ENCODE measurements at places on chromosomes 5 and 9.

DNA sequence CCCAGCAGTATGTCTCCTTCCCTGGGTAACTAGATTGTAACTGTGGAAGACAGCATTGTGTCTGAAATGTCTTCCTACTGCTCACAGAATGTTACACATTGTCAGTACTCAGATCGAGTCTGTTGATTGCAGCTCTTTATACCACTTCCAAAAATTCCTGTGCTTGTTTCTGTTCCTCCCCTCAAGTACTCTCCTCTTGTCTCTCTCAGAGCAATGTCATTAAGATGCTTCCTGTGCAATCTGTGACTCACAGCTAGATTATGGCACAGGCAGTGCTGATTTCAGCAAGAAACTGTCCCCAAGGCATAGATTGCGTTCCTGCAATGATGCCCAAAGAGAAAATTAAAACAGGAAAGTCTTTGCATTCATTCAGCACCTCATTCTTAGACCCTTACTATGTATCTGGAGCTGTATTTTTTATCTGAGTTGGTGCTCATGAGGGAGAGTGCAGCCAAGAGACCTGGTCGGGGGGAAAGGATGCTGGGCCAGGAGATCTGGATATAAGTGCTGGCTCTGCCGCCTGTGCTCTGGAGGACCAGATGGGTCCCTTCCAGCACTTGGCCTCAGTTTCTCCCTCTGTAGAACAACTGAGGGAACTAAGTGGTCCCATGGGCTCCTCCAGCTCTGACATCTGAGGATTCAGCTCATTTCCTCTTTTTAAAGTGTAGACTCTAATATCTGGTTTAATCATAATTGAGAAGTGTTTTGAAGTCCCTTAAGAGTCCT is 40.8 kb upstream of the GNPDA1 start:
- DNase-seq = no peak

DNA sequence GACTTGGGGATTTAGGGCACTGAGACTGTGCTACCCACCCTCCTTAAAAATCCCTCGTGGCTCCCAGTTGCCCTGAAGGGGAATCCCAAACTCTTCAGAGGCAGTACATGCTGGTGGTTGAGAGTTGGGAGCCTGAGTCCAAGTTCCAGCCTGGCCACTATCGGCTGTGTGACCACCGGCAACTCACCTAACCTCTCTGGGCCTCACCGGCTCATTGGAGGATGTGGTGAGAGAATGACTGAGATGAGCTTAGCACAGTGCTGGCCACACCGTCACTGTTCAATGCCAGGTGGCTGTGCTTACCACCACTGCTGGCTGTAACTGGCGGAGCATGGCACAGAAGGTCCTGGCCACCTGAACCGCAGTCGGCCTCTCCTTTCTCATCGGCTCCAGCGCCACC is 200.2 kb downstream of the C9orf50 start:
- no peak for DNase-seq

- no peak for DNase-seq
Measured at GRCh38 chr9:22990349-22990748, 543.7 kb downstream of the DMRTA1 start.

DNA sequence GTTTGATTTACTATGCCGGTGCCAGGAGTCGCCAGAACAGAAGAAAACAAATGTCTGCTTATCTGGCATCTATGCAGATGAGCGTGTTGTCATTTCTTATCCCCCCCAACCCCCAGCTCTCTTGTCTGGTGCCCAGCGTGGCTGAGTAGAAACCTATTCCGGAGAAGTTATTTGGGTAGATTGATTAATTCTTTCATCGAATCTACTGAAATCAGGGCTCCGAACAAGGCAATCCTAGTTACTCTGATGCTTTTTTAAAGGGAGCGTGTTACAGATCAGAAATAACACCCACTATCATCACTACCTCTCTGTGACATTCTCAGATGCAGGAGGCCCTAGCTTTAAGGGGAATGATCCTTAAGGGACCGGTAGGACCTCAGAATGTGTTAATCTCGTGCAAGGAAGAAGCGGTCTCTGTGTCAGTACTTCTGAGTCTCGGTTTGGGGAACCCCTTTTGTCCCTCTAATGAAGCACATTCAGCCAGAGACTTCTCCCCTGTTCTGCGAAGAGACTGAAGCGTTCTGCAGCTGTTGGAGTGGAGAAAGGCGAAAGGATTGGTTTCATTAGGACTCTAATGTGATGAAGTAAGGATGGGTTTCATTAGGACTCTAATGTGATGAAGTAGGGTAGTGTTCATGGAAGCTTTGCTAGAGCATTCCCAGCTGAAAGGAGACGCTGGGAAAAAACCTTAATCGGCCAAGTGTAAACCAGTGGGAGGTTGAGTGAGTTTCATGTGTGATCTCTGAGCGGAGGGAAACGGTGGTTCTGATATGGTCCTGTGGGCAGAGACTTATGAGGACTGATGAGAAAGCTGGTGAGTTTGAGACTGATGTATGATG is 1.5 kb downstream of the PIP5K1B start:
- DNase-seq = no peak

DNA sequence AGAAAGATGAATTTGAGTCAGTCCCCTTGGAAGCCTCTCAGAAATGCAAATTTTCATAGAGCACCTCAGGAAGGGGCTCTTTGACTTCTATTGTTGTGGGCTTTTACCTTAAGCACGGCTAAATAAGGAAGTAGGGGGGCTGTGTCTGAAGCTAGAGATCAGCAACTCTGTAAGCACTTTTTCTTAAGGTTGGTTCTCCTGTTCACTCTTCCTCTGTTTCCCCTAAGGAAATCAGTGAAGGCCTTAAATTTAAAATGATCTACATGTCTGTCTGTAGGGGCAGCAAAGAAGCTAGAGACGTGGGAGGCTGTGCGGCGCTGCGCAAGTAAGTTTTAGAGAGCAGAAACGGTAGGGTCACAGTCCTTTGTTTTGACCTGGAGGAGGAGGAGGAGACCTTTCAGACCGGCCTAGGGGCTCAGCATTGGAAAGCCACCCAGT is 1.2 kb upstream of the CDC14B start:
- no peak for DNase-seq

DNA sequence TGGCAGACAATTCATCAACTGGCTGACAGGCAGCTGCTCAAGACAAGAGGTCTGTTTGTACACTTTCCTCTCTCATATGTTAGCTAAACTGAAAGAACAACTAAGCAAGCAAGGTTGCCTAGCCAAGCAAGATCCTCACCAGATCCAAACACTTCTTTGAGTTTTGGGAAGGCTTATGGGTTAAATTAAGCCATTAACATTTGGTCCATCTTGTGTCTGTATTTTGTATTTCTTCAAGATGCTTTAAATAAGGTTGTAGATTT is 170.4 kb upstream of the RAI14 start:
- DNase-seq = no peak

DNA sequence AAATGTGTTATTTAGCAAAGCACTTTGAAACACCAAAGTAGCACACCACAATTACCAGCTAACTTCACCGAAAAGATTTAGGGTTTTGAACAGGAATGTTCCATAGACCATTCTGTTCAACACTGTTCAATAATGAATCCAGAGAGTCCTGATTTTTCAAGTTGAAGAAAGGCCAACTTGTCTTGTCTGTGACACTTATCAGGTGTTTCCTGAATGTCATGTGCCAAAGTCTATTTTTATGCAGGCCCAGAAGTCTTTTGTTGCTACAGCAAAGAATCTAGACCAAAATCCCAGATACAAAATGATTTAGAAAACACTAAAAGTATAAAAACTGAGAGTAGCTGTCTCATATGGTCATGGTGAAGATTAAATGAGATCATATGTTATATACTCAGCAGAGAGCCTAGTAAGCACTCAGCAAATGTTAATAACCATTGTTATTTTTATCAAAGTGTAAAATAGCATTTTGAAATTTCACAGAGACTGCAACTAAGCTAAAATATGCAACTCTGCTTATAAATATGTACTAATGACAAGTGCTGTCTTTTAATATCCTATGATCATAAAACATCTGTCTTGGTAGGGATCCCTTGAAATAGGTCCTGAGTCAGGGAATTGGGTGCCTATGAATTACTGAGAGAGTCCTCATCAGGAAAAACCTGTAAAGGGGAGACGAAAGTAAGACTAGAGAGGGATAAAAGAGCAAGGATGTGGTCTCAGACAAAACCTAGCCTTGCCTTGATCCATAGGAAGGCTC is 122.4 kb upstream of the SLC12A2 start:
- DNase-seq = no peak

GRCh38 chr5:93595420-93596147 is 12.6 kb downstream of the NR2F1 start:
- no peak for DNase-seq

GRCh38 chr5:94551858-94552257 is 66.5 kb downstream of the KIAA0825 start:
- DNase-seq = no peak

DNA sequence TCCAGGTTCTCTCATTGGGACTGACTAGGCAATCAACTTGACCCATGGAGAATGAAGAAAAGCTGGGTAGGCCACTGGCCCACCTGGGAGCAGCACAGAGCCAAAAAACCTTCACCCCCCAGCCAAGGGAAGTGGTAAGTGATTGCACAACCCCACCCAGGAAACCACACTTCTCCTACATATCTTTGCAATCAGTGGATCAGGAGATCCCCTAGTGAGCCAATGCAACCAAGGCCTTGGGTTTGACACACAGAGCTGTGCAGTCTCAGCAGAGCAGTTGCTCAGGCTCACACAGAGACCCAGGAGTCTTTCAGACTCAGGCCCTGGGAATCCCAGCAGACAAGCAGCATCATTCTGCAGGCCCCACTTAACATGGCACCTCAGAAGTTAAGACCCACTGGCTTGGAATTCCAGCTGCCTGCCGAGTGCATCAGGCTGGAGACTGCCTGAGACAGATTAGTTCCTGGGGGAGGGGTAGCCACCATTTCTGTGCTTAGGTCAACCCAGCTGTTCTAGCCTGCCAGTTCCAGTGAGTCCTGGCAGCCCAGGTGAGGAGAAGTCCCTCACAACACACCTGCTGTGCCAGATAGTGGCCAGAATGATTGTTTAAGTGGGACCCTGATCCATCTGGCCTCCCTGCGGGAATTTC is 136.4 kb downstream of the SAXO1 start:
- DNase-seq = peak; percentile 7

- no peak for DNase-seq
Measured at GRCh38 chr9:32419921-32420320, 35.5 kb downstream of the ACO1 start.

Measured in RCC 7860 (cell line).